Left ventricle myocardium inferior (tissue), 1 donor: ENCODE measurements at places on chromosomes 7 and 10. TPM values are rescaled to one million over a fixed set of nuclear protein-coding genes. Genes with fewer than 3 reads are reported as not detected.

GRCh38 chr10:62082729-62083411, 181.4 kb downstream of the ARID5B start:
- no peak for DNase-seq

DNA sequence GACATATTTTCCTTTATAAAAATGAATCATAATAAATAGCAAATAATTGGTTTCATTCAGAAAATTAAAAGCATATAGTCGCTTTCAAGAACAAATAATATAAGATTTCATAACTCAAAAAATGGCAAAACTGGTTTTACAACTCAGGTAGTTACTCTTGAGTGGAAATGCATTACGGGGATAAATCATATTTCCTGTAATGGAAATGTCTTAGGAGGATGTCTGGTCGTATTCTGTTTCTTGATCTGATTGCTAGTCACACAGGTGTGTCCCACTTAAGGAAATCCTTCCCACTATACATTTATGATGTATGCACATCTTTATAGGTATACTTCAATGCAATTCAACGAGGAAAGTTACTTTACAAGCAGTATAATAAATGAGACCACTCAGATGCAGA, 20.7 kb downstream of the NRAP start:
- no peak for DNase-seq

- DNase-seq: no peak
Measured at GRCh38 chr7:46243406-46243805, 322.3 kb upstream of the IGFBP3 start.

GRCh38 chr10:3570131-3570729, 214.8 kb downstream of the KLF6 start:
- DNase-seq: no peak

- DNase-seq: no peak
Measured at GRCh38 chr7:90736968-90737939, 141.1 kb downstream of the CDK14 start.

DNA sequence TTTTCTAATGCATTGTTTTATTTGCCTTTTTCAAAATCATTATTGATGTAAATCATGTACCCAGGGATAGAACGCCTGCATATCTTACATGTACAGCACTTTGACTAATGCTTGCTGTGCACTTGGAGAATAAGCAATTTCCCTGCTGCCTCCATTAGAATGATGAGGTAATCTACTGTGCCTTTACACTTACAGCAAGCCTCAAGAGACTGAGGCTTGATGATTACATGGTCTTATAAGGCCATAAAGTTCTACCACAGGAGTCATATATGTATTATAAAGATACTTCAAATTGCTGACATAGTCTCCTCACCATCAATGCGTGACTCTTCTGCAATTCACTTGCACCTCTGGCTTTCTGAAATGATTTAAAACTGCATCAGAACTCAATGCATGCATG, 328.6 kb upstream of the HGF start:
- no peak for DNase-seq

DNA sequence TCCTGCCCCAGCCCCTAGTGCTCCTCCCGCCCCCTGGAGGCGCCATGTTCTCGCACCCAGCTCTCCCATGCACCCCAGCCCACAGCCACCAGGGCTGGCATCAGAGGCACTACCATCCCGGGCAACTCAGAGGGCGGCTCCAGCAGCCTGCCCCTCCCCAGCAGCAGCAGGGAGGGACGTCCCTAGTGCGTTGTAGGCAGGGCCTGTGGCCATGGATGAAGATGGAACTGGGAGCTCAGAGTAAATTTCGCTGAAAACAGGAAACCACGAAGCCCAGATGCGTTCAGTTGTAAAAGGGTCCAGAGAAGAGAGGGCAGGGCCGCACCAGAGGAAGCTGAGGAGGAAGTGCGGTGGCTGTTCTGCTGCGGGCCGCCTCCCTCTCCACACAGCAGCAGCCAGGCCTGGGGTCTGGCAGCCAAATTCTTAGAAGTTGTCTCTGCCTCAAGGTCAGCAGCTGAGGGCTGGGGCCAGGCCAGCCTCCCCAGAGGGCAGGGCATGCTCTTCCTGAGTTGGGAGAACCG, 24.6 kb downstream of the VSIR start:
- peak; percentile 86 for DNase-seq

GRCh38 chr10:34622945-34623344, 192.2 kb downstream of the PARD3 start:
- no peak for DNase-seq

- no peak for DNase-seq
Measured at GRCh38 chr7:36931892-36932291, 207.6 kb upstream of the AOAH start.

- DNase-seq: no peak
Measured at GRCh38 chr10:22329150-22329549, 8.3 kb downstream of the BMI1 start.

GRCh38 chr7:1113548-1113885, 25.6 kb downstream of the GPER1 start:
- peak; percentile 6 for DNase-seq

GRCh38 chr10:26437637-26438461, at the start of gene APBB1IP:
TSS of gene APBB1IP (plus strand) at chr10:26438341. CDS start at chr10:26492327, 53,986 bp downstream.
- peak; percentile 81 for DNase-seq

GRCh38 chr10:11578802-11579255, 32.6 kb downstream of the USP6NL start:
- no peak for DNase-seq

- no peak for DNase-seq
Measured at GRCh38 chr7:91912494-91912893, 28.2 kb upstream of the AKAP9 start.

- DNase-seq: no peak
Measured at GRCh38 chr7:45390731-45391130, 183.4 kb upstream of the ADCY1 start.

- no peak for DNase-seq
Measured at GRCh38 chr7:22447008-22447407, 53.0 kb downstream of the STEAP1B start.

DNA sequence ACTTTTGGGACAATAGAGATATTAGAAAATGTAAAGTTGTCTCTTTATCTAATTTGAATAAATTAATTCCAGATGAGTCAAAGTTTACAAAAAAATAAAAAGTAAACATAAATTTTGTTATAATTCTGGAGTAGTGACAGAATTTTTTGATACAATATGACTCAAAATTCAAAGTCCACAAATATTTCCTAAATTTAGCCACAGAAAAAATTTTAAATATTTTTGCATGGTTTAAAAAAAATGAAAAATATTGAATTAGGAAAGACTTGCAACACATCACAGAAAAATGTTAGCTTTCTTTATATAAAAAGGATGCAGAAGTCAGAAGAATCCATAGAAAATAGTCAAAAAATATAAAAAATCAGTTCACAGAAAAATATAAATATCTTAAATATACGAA, 117.7 kb downstream of the ARHGAP21 start:
- no peak for DNase-seq

DNA sequence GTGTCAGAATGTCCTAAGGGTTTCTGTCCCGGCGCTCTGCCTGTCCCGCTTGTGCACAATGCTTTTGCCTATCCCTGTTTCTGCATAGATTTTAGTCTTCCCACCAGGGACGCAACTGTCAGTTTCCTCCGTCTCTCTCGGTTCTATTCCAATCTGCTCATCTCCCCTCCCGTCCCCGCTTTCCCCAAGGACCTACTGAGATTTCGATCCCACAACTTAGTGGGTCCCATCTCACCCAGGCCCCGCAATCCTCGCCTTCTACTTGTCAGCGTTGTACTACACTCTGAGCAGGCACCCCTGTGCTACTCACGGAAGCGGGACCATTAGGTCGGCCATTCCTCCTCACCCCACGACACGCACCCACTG, 519 bp upstream of the ZNF655 start:
- DNase-seq: no peak

DNA sequence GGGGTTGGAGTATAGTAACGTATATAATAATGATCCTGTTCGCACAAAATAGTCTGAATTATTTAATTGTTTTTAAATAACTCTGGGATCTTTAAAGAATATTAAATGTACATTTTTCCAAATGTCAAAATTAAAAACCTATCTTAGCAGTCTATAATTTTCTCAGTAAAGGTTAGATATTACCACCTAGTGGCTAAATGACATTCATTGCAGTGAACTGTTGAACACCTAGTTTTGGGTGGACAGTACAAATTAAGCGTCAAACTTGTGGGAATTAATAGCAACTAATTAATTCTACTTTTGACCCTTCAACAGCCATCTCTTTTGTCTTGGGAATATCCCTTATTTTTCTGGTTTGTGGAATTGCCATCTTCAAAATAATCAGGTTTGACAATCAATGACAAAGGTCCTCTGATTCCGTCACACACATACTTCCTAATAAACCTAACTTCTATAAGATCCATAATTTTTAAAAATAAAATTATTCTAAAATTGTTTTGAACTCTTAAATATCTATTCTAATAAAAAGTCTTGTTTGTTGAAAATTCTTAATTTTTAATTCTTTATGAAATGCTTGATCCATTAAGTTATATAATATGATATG, 165.7 kb downstream of the SEMA3D start:
- no peak for DNase-seq

DNA sequence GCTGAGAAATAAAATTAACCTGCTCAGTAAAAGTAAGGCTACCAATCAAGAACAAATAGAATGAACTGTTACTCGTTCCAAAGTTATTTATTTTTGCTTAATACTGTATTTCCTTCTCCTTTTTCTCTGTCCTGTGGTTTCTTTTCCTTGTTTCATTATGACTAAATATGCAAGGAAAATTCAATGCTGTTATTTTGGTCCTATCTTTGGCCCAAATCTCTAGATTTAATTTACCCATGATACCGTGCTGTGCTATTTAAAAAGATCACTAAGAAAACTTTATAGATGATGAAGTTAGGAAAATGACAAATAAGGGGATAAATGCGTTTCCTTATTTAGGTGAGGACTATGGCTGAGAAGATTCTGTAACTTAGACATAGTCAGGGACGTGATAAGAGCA, 45.3 kb upstream of the FAM133B start:
- no peak for DNase-seq

DNA sequence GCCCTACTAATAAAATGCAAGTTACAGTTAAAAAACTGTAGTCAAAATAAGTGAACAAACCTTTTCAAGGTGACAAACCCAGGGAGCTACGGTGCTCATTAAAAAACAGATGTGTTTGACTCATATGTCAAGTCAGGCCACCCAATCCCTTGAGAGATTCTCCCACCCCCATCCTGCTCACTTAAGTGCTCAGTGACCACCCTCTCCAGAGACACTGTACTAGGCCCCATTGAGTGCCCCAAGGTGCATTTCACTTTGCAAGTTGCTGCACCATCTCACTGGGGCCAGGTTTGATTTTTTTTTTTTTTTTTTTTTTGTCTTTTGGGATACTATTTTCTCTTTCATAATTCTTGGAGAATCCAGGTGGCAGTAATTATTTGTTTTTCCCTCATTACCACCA, 1.9 kb downstream of the ERV3-1 start:
- DNase-seq: no peak

DNA sequence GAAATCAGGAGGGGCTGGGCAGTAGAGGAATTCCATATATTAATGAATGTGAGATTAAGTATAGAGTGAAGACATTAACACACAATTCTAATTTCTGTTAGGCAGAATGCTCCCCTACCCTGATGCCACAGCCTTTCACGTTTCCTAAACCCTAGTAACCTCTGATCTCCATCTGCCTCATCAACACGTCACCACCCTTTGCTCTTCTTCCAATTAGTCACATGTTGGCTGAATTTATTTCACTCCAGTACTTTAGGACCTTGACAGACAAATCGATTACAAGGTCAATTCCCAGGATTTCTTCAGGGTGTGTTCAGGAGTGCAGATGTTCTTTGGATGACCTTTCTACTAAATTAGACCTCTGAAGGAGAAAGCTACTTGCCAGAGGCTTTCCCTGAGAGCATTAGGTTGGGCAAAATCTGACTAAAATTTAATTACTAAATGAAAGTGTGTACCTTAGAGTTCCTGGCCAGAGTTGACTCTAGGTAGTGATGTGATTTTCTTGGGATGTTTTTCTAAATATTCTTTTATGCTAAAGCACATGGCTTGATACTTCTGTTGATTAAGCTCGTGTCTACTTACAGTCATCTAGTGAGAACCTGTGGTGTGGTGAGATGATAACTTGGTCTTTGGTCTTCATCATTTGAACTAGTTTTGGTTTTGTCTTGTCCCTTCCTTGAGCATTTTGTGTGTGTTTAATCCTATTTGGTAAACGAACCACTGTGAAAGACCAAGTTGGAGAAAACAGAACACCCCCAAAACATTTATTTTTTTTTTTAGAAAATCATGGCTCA, 12.7 kb downstream of the AGR2 start:
- no peak for DNase-seq

GRCh38 chr10:14476006-14476405, 145.3 kb upstream of the FRMD4A start:
- DNase-seq: no peak

GRCh38 chr7:157524731-157525130, 187.9 kb downstream of the DNAJB6 start:
- no peak for DNase-seq

DNA sequence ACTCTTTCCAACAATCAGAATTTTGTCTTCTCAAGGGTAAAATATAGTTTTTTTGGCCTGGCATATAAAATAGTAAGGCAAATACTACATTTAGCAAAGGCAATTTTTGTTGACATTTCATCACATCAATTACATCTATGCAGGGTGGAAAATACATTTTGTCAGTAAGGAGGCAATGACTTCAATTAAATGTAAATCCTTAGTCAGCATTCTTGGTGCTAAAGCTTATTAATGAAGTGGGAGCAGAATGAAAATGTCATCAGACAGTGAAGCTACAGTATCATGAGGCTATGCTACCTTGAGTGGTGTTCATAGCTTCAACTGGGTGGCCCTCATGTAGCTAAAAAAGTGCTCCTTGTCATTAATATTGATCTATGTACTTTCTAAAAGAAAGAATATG, 8.9 kb downstream of the LRRTM3 start:
- DNase-seq: no peak

DNA sequence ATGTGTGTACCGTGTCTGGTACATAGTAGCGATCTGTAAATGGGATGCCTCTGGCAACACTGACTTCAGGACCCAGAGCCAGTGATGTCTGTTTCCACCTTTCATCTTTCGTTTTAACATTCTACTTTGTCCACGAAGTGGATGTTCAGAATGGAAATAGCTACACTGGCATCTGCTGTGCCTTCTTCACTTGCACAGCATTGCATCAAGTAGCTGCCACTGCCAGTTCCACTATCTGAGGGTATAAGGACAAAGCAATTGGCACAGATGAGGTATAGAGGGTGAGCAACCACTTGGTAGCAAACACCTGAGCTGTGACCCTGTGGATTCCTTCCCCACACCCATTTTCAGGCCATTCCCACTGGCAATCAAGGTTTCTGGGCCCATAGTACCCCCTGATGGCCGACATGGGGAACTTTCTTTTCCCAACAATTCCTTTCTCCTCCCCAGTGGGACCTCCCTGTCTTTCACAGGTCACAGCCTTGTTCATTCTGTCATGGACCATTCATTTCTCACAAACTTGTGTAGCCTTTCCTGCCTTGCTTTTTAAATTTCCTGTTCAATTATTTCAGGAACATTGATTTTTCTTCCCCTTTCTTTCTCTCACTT, 4.0 kb downstream of the ITGA8 start:
- no peak for DNase-seq

CELF2 gene
- total RNA-seq: 74.9 TPM

CALY gene
- not detected for total RNA-seq

ADRA2A gene
- 0.27 TPM for total RNA-seq

ABCB1 gene
- total RNA-seq: 1.0 TPM

TMEM130 gene
- not detected for total RNA-seq

ACTL6B gene
- not detected for total RNA-seq

FANK1 gene
- 0.30 TPM for total RNA-seq

ARHGEF5 gene
- 0.80 TPM for total RNA-seq

CRHR2 gene
- total RNA-seq: 0.19 TPM

DYNC1I1 gene
- total RNA-seq: 38.8 TPM
